ENCODE measurements at places on chromosomes 16 and 17.

- DNase-seq: no peak
These were observed 2.9 kb downstream of the UBB start for GRCh38 chr17:16383772-16384287.

- DNase-seq: no peak
These were observed 368.1 kb downstream of the C16orf95 start for GRCh38 chr16:86949116-86949515.

DNA sequence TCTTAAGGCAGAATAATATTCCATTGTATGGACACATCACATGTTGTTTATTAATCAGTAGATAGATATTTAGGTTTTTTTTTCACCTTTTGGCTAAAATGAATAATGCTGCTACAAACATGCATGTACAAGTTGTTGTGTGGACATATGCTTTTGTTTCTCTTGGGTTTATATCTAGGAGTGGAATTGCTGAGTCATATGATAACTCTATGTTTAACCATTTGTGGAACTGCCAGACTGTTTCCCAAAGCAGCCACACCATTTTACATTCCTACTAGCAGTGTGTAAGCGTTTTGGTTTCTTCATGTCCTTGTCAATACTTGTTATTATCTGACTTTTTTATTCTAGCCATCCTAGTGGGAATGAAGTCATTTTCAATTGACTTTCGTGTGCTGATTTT lies 21.3 kb downstream of the CYLD start:
- DNase-seq: no peak

DNA sequence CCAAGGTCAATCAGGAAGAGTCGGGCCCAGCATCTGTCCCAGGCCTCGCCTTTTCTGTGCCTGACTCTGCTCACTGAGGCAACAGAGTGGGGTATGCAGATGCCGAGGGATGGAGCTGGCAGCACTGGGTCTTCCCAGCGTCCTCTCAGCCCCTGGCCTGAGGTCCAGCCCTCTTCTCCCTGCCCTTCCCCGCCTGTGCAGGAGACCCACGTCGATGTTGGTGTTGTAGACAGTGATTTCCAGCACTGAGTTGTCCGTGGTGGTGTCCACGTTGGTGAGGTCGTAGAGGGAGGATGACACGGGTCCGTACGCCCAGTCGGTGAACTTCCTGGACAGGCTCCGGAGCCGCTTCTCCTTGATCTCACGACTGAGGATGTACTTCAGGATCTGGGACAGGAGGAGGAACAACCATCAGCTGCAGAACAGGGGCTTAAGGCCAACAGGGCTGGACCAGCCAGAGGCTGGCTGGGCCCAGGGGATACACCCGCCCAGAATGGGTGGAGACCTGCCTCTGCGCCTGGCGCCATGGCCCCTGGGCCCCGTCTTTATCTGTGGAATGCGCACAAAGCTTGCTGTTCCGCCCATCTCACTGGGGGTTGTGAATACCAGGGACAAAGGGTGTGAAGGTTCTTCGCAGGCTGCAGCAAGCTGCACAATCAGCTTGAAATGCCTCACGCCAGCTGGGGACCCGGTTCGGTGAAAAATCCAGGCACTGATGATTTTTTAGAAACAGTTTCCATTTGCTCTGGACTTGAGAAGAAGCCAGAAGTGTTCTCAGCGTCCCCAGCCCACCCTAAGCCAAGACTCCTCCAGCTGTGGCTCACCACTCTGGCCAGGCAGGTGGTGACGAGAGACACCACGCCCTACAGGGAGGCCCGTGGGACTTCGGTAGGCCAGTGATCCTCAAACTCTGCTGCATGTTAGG lies 27.5 kb downstream of the TRPV3 start:
- DNase-seq: no peak

GRCh38 chr17:20982589-20983358 lies 60.0 kb downstream of the USP22 start:
- DNase-seq: no peak

DNA sequence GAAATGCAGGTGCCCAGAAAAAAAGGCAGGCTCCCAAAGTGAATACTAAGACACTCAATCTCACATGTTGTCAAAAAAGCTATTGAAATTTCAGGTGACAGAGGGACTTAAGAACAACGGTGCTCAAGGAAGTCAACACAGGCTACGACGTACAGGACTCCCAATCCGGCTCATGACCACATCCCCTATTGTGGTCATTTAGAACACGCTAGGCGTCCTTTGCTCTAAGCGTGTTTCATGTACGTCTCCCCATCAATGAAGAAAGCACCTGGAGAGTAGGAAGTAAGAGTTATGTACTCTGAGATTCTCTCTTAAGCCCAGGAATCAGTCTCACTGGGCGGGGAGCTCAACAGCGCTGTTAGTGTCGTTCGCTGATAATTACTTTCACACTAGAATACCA lies 94.1 kb downstream of the MRM3 start:
- DNase-seq: no peak

GRCh38 chr17:29628644-29629043 lies 5.9 kb upstream of the CORO6 start:
- DNase-seq: no peak

- DNase-seq: no peak
These were observed 6.1 kb upstream of the MXRA7 start for GRCh38 chr17:76716839-76717215.

Measured in esophagus squamous epithelium (tissue), 5 donors.